ENCODE measurements at places on chromosomes 5 and 9.

- DNase-seq, result no peak
Measured at GRCh38 chr9:91023741-91024140, 222.1 kb downstream of the SYK start.

- no peak for DNase-seq
Measured at GRCh38 chr9:99485459-99485858, 263.4 kb downstream of the SEC61B start.

GRCh38 chr5:38371596-38371995, 113.2 kb downstream of the EGFLAM start:
- DNase-seq, result no peak

GRCh38 chr9:112757282-112757883, 6.8 kb downstream of the SNX30 start:
- no peak for DNase-seq

GRCh38 chr5:122704247-122705036, 70.4 kb upstream of the SNX2 start:
- DNase-seq, result no peak

DNA sequence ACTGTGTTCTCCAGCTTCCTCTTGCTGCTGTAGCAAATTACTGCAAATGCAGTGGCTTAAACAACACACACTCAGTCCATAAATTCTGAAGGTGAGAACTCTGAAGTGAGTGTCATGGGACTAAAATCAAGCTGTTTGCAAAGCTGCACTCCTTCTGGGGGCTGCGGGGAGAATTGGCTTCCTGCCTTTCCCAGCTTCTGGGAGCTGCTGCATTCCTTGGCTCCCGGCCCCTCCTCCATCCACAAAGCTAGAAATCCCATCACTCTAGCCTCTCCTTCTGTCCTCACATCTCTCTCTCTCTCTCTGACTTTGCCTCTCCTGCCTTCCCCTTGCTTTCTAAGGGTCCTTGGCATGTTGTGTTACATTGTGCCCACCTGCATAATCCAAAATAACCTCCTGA, 14.2 kb upstream of the MED10 start:
- DNase-seq, result no peak

- DNase-seq, result no peak
Measured at GRCh38 chr9:18798106-18798505, 234.9 kb downstream of the SAXO1 start.

DNA sequence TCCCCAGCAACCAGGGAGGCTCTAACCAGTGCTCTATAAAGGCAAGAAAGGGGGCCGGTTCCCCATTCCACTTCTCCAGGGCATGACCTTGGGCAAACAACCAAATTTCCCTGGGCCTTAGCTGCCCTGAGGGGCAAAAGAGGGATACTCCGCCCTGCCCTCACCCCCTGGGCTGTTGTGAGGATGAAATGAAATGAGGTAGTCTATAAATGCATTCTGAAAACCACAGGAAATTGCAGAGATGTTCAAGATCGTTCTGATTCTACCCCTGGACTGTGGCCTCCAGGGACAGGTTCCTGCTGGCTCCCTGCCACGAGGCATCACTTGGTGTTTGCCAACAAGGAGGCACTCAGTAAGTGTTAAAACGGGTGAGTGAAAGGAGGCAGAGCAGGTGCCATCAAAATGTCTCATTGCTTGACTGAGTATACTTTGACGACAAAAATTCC, 5.7 kb downstream of the RAPGEF1 start:
- no peak for DNase-seq

DNA sequence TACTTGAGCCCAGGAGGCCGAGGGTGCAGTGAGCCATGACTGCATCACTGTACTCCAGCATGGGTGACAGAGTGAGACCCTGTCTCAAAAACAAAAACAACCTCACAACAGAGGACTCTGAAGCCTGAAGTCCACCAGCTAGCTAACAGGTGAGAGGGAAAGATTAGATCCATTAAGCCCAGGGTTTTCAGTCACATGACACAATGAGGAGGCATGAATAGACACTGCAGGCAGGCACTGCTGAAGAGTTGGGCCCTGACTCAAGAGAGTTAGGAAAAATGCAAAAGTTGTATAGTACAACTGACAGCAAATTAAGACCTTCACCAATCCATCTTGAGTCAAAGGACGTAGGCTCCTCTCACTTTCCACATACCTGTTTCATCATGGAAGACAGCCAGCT, 64.9 kb downstream of the IARS1 start:
- DNase-seq, result no peak

DNA sequence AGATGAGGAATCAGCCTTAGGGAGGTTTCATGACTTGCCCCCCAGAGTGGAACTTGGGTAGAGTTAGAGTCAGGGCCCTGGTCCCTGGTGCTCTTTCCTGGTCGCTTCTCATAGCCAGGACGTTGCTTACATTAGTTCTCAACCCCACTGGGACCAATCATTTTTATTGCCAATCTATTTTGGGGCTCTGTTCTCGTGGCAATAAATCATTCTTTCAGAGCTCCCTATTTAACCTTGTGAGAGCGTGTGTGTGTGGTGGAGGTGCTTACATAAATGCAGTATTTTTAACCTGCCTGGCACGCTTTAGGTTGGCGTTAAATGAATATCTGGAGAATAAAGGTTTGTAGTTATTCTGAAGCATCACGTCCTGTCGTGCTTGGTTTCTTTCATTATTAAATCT, 4.1 kb downstream of the TRIO start:
- DNase-seq, result no peak

GRCh38 chr5:119789406-119790117, 160.2 kb downstream of the FAM170A start:
- DNase-seq, result no peak

- no peak for DNase-seq
Measured at GRCh38 chr9:115847216-115847615, 306.4 kb upstream of the PAPPA start.

DNA sequence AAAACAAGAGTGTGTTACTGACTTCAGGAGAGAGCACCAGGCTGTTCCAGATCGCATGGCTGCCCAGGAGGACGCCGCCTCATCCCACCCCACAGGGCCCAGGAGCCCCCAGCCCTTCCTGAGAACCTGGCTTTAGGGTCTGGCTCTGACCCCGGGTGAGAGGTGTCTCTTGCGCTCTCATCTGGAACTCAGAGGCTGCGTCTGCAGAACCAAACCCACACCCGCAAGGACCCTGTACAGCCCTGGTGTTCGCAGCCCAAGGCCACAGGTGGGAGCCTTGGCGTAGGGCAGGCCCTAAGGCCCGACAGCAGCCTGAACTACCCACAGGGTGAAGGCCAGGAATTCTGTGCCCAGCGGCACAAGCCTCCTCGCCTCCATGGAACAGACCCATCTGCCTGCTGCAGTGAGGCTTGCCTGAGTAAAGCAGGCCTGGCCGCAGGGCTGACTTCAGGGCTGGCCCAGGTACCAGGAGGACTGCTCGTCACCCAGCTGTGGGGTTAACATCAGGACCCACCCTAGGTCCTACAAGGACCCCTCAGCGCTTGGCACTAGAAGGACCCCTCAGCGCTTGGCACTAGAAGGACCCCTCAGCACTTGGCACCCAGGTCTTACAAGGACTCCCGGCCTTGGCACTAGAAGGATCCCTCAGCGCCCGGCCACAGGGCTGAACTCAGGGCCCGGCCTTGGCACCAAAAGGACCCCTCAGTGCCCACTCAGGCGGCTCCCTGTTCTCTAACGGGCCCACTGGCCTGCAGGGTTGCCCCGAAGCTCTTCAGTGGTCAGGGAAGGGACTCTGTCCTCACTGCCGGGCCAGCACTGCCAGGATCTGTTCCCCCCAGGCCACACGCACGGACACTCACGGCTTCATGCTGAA, 48.2 kb downstream of the NKD2 start:
- no peak for DNase-seq

DNA sequence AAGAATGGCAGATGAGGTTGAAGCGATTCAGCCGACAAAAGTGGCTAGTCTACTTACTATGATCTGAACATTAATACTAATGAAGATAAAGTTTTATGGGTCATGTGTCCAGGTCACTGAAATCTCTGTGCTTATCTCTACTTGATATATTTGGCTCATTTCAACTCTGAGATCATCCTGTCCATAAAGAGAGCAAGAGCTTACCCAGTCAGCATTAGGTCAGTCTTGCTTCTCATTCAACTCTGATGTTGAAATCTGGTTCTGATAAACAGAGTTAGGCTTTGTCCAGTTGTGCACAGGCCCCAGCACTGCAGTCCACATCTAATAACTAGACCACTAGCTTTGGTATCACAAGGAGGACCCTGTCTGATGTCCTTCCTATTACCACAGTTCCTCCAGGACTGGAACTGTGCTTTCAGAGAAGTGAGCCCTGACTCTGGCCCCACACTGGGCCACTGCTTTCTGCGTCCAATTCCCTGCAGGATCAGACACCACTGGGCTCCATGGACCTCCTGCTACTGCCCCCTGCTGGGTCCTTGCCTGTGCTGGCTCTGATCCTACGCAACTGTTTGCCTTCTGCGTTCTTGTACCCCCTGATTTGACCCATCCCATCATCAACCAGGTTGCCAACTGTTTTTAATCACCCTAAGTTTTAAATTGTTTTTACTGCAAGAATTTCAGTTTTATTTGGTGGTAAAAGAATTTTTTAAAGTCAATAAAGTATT, 23.7 kb upstream of the FAM120A start:
- DNase-seq, result no peak

DNA sequence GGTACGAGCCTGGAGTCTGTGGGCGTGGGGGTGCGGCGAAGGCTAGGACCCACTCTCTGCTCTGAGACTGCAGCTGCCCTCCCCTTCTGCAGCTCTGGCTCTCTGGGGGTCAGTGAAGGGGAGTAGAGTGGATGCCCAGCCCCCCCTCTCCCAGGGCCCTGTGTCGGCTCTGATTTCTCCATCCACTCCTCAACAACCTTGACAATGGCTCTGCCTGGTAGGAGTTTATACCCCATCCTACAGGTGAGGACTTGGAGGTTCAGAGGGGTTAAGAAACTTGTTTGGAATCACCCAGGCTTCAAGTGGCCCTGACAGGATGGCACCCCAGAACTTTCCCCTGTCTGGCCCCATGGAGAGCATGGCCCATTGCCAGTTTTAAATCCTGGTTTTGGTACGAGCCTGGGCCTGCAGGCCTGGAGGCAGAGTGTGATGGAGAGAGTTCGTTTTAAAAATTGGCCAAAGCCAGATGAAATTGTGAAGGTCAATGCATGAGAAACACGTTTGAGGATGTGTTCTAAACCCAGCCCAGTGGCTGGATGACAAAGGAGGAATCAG, 22.3 kb downstream of the NCS1 start:
- DNase-seq, result no peak

GRCh38 chr5:15808577-15808976, 308.6 kb downstream of the FBXL7 start:
- DNase-seq, result no peak

DNA sequence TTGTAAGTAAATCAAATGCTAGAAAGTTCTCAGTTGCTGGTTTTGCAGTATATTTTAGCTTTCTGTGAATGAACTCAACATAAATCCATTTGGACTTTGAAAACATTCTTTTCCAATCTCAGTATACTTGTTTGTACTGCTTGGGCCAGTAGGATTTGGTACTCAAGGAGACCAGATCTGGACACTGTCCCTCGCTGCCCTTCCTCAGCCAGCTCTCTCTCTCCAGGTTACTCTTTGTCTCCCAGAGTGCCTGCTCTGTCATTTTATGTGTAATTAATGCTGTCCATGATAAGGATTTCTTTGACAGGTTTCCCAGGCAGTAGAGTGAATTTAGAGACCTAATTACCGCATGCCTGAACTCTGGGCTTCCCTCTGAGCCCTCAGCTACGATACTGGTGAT, 344.6 kb upstream of the SGCD start:
- DNase-seq, result no peak

- DNase-seq, result no peak
Measured at GRCh38 chr9:38385896-38386295, 6.6 kb upstream of the ALDH1B1 start.

- no peak for DNase-seq
Measured at GRCh38 chr5:151155775-151156506, 1.6 kb downstream of the ANXA6 start.

- no peak for DNase-seq
Measured at GRCh38 chr9:114488398-114489129, 16.7 kb downstream of the WHRN start.

DNA sequence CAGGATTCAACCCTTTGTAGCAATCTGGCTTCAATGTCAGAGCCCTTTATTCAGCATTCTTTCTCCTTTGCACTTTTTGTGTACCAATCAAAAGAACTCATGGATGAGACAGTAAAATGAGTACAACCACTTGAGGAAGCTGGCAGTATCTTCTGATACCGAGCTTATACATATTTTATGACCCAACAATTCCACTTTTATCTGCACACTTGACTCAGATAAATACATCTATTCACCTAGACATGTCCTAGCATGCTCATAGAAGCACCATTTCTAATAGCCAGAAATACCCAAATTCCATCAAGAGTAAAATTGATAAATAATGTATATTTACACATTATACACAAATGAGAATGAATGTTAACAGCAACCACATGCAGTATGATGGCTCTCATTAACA, 111.2 kb upstream of the PTGER4 start:
- DNase-seq, result no peak

DNA sequence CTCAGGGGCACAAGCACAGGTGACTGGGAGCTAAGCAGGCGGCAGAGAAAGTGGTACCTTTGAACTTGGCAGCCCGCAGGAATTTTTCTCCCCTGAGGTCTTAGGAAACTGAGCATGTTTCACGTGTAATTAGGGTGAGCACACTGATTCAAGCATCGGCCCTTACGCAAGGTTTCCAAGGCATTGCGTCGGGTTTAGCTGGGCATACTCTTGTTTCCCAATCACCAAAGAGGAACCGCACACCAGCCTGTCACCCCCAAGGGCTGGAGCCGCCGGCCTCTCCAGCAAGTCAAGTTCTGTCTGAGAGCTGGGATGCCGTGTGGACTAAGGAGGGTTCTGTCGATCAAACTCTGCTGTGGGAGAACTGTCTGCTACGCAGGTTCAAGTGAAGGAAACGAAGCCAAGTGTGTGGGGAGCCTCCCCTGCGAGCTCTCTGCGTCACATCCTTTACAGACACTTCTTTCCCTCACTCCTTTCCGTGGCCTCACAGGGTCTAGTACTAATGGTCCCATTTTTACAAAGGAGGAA, 53.0 kb downstream of the ERGIC1 start:
- no peak for DNase-seq

DNA sequence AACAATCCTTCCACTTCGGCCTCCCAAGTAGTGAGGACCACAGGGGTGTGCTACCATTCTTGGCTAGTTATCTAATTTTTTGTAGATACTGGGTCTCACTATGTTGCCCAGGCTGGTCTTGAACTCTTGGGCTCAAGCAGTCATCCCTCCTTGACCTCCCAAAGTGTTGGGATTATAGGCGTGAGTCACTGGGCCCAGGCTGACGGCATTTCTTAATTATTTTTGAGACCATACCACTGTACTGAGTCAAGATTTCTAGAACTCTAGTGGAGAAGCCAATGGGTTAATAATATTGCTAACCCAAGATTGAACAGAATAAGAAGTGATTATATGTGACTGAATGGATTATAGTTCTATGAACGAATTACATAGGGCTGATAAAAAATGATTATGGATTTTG, 66.7 kb downstream of the TARS1 start:
- no peak for DNase-seq
